Colonic mucosa (tissue), 4 donors: ENCODE measurements at places on chromosomes 5 and 9. TPM values are rescaled to one million over a fixed set of nuclear protein-coding genes. Genes with fewer than 3 reads are reported as not detected.

The SPATA31C1 gene
- not detected for total RNA-seq

- no peak for DNase-seq
Measured at GRCh38 chr9:127538849-127539258, 73.2 kb upstream of the STXBP1 start.

DNA sequence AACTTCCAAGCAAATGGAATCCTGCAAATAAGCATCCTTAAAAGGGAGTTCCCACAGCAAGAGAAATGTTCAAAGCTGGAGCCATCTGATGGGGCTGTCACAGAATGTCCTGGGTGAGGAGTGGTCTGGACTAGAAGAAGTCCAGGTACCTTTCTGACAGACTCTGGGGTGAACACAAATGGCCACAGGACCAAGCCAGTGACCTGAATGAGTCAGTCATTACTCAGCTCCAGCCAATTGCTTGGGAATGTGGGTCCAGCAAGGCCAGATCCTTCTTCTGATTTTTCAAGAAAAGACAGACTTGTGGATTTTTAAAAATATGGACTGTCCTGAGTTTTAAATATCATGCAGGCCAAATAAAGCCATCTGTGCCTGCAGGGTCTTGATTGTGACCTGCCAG lies 30.1 kb downstream of the GALNT10 start:
- DNase-seq, result no peak

DNA sequence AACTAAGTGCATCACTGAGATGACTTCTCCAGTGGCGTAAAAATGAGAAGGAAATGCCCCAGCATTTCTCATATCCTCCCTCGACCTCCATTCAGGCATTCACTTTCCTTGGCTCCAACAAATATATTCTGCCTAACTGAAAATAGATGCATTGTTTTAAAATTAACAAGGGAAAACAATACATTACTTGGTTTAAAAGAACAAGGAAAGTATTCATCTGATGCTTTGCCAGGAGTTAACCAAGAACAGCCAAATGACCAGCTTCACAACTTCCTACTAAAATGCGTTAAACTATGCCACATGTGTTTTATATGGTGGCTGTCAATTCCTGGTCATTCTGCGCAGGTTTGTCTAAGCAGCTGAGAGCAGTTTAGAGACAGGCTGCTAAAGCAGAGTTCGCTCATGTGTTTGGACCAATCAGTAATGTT lies 121.4 kb downstream of the GNAQ start:
- DNase-seq, result no peak

- no peak for DNase-seq
Measured at GRCh38 chr5:142689081-142689480, 3.2 kb upstream of the FGF1 start.
